ENCODE measurements at places on chromosomes 5 and 9.

DNA sequence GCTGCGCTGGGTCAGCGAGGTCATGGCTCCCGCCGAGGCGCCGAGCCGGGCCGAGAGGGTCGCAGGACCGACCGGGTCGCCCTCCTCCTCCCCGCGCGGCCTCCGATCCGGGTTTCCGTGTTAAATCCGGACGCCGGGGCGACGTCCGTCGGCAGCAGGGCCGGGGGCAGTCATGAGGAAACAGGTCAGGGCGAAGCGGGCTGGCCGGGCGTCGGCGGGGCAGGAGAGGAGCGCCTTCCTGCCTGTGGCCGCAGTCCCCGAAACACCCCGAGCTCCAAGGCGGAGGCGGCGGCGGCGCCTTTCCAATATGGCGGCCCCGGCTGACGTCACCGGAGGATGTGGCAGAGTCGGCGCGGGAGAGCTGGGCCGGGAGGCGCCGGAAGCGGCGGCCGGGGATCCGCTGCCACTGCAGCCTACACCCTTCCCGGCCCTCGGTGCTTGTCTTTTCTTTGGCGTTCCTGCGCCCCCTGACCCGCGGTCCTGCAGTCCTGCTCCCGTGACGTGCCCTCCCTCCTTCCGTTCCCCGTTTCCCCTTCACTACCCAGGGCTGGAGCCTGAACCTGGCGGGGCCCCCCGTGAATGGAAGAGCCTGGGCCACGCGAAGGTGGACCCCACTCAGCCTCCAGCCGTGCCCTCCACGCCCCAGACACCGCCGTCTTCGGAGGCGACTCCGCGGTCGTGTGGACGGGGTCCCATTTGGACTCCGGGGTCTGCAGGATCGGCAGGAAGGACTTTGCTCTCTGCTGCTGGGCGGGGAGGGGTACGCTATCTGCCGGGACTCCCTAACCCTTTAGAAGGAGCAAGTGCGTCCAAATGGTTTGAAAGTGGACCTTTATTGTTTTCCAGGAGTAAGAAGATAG is at the start of gene GOLPH3:
GOLPH3 (minus strand) TSS at position 309 of the 860 bp plus-strand sequence; CDS start at position 24, 285 bp downstream.
- DNase-seq, result peak; percentile 85

- no peak for DNase-seq
Observed at GRCh38 chr9:2691626-2692025, 25.7 kb upstream of the KCNV2 start.

GRCh38 chr5:172830876-172831662 is 3.0 kb upstream of the ERGIC1 start:
- peak; percentile 36 for DNase-seq

- DNase-seq, result no peak
Observed at GRCh38 chr9:95494022-95494415, 22.8 kb downstream of the PTCH1 start.

- peak; percentile 2 for DNase-seq
Observed at GRCh38 chr5:151954255-151954654, 29.6 kb upstream of the GLRA1 start.

Measured in RPMI7951 (cell line).